ENCODE measurements at places on chromosomes 5 and 9.

DNA sequence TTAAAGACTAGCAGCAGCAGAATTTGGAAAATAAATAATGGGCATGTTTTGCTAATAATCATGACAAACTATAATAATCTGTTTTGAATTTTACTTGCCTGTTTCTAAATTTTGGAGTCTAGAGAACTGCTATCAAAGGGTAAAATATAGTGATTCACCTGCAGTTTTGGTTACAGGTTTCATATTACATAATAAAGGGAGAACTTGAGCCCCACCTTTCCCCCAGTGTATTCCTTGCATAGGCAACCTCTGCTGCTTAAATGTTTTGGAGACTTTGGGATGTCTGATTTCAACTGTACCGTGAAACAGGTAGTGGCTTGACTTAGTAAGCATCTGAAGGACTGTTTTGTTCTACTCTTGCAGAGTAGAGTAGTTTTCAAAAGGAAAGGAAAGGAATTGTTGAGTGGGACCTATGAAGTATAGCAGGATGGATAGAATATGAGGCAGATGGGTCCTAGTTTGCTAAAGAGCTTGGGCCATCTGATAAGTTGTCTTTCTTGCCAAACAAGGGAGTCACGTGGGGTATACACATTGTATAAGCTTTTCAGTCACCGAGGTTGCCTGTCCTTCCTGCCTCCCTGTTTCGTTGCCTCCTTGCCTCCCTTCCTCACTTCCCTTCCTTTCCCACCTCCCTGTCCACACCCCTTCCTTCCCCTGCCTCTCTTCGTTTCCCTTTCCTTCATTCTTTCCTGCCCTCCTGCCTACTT lies 19.1 kb downstream of the CREBRF start:
- DNase-seq: no peak

DNA sequence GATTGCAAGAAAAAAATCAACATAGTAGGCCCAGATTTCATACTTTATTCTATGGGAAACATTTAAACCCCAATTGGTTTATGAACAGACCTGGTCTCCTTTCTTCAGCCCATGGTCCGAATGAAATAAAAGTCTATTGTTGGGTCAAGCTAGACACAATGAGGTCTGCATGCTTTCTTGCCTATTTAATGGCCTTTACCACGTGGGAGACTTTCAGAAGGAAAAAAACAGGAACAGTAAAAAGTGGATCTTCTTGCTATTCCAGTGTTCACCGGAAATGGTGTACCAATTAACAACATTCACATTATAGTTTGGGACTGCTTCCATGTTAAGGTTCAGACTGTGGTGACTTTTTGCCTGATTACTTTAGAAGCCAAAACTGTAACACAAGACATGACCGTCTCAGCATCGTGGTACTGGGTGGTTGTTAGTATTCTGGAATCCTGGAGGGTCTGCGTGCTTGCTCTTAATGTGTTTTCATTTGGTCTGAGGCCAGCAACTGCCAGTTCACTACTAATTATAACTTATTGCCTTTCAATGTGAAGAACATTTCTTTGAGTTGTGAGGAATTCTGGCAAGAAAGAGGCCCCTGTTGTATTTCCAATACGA lies 85.4 kb upstream of the PRRC1 start:
- no peak for DNase-seq

DNA sequence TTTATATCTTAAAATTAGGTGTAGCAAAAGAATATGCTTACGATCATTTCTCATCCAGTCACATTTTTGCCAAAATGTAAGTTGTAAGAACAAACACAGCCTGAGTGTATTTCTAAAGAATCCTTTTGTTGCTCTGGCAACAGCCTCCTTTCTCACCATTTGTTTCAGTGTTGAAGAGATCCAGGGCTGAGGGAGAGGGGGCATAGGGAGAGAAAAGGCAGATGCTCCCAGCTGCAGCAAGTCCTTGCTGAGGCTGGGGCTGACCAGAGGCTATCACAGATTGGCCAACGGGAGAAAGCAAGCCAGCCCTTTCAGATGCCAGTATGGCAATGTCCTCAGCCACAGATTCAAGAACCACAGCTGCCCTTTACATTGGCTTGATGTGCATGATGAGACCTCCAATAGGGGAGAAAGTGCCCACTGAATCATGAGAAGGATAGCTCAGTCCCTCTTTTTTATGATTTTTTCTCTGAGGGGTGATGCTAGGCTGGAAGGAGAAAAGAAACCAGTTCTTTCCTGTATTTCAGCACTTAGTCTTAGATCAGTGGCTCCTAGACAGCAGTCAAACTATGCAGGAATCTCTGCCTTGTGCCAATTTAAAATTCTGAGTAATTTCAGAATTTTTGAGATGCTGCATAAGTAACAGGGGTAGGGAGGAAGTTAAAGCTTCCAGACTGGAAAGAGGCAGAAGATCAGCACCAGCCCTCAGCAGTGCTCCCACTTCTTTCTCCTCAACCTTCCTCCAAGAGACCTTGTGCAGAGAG lies 142.1 kb downstream of the LHFPL2 start:
- DNase-seq: peak; percentile 64

GRCh38 chr5:158543539-158544387 lies 556.0 kb downstream of the EBF1 start:
- DNase-seq: peak; percentile 31

GRCh38 chr5:137945825-137946224 lies 56.6 kb downstream of the PKD2L2 start:
- DNase-seq: no peak

DNA sequence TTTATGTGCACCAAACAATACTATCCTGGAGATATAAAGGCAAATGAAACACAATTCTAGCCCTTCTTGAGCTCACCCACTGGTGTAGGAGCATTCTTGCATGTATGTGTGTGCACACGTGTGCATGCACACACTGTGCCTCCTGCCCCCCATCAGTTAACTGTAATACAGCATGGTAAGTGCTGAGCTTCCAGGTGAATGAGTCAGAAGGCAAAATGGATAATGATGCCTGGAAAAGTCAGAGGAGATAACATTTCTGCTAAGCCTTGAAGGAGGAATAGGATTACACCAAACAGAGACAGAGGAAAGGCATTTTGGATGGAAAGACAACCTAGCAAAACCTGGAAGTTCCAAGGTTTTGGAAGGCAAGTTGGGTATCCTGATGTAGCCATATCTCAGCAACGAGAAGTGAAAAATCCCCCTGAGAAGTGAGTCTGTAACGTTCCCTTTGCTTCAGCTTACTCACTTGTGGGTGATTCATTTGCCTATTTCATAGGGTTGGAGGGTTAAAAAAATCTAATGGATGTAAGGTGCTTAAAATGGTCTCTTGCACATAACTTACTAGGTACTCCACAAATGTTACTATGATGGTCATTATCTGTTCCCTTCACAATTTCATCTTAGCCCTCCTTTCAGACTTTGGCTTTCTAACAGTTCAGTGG lies 101.4 kb upstream of the STC2 start:
- no peak for DNase-seq

DNA sequence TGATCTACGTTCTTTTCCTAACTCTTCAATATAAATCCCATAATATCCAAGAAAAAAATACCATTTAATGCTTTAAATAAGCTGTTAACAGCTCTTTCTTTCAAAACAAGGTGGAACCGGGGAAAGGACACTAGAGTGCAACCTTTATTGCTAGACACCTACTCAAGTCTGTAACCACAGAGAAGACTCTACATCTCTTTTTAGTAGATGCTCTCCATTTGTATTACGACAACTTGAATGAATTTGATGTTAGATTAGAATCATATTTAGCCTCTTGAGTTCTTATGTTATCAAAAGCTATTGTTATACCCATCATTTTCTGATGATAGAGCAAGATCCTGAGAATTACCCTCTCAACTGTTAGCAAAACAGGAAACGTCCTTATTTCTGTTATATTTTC lies 246.3 kb downstream of the MLLT3 start:
- DNase-seq: no peak

GRCh38 chr9:117300371-117301110 lies 114.3 kb downstream of the ASTN2 start:
- DNase-seq: no peak

GRCh38 chr9:126860757-126861466 lies 473 bp downstream of the ZBTB34 start:
- peak; percentile 51 for DNase-seq

DNA sequence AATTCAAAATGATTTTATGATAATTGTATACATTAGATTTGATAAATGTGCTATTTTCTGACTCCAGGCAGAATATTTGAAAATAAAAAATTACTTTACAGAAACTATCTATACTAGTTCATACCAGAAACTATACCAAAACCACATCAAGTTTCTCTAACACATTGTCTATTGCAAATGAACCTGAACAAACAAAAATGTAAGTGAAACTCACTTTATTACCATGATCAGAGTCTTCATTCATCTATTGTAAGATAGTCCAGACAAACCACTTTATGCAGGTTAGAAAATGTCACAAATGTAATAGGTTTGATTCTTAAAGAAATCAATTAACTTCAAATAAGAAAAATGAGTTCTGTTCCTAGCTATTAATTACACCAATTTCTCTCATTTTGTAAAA lies 99.4 kb downstream of the OXCT1 start:
- no peak for DNase-seq

GRCh38 chr5:65081071-65081470 lies 312.3 kb downstream of the CWC27 start:
- no peak for DNase-seq

GRCh38 chr5:50476549-50476948 lies 35.5 kb upstream of the EMB start:
- DNase-seq: no peak

- no peak for DNase-seq
Measured at GRCh38 chr9:114107286-114108001, 8.4 kb upstream of the KIF12 start.

GRCh38 chr9:22229069-22229468 lies 217.6 kb upstream of the DMRTA1 start:
- DNase-seq: no peak
